ENCODE measurements at places on chromosomes 1 and 21. TPM values are rescaled to one million over a fixed set of nuclear protein-coding genes. Genes with fewer than 3 reads are reported as not detected.

The IFI6 gene
- total RNA-seq, result 15.7 TPM

The DMRTA2 gene
- total RNA-seq, result not detected

The MTARC2 gene
- total RNA-seq, result 36.2 TPM

The PROX1 gene
- total RNA-seq, result 15.4 TPM

The ALX3 gene
- total RNA-seq, result not detected

GRCh38 chr1:163436140-163436812 lies 114.5 kb downstream of the NUF2 start:
- DNase-seq, result no peak

DNA sequence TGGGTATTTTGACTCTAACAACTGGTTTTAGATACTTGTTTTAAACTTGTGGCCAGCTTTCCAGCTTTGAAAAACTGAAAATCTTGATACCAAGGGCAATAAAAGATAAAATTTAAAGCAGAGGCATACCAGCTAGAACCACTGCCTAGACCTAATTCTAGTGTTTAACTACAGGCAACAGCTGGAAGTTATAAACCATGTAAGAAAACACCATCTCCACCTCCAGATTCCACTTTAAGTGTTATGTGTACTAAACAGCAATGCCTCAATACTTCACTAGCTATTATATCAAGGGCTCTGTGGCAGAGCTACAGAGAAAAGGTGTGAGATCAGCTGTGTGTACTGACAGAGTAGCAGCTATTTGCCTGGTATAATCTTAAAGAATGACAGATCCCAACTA lies 69.5 kb downstream of the LPAR3 start:
- no peak for DNase-seq

- DNase-seq, result no peak
Measured at GRCh38 chr1:164805399-164805798, 246.4 kb downstream of the PBX1 start.

DNA sequence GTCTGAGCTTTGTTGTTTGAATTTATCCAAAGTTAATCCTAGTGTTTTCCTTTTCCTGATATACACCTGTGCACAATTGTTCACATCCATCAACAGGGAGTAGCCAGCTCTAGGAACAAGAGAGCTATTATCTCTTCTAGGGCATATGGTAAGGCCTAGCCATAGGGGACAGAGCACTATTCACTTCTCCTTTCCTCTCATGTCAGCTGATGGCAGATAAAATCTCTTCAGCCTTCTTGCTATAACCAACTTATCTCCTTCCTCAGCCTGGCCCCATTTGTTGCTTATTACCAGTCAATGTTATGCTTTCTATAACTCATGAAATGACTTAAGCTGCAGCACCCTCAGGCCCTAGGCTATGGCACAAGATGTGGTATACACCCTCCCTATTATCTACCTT lies 38.9 kb downstream of the PATJ start:
- no peak for DNase-seq

Data from left colon (tissue), 2 donors.